Cardiac atrium fibroblast (primary cell): ENCODE measurements at places on chromosomes 16 and 17. TPM values are rescaled to one million over a fixed set of nuclear protein-coding genes. Genes with fewer than 3 reads are reported as not detected.

The HBA2 gene
- total RNA-seq: not detected in 2 replicates

The KRT28 gene
- total RNA-seq: not detected in 2 replicates

The RASD1 gene
- total RNA-seq: 6.5 and 10.8 TPM in 2 replicates

The CHTF18 gene
- 16.6 and 22.0 TPM in 2 replicates for total RNA-seq

The RETREG3 gene
- 48.9 and 51.7 TPM in 2 replicates for total RNA-seq

The HOXB1 gene
- not detected in 2 replicates for total RNA-seq
